ENCODE measurements at places on chromosomes 2 and 18.

DNA sequence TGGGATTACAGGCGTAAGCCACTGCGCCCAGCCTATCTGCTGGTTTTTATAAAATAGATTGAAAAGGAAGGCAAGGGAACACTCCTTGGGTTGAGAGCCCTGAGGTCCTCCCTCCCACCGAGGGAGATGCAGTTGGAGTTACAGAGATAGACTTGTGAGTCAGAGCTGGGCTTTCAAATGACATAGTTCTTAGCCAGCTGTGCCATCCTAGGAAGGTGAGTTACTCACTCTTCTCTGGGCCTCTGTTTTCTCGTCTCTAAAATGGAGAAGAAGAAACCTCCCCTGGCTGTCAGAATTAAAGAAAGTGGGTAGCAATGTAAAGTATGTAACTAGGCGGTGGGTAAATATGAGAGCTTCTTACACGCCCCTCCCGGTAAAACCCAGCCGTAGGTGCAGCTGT, 2.4 kb downstream of the LRRFIP1 start:
- no peak for DNase-seq

DNA sequence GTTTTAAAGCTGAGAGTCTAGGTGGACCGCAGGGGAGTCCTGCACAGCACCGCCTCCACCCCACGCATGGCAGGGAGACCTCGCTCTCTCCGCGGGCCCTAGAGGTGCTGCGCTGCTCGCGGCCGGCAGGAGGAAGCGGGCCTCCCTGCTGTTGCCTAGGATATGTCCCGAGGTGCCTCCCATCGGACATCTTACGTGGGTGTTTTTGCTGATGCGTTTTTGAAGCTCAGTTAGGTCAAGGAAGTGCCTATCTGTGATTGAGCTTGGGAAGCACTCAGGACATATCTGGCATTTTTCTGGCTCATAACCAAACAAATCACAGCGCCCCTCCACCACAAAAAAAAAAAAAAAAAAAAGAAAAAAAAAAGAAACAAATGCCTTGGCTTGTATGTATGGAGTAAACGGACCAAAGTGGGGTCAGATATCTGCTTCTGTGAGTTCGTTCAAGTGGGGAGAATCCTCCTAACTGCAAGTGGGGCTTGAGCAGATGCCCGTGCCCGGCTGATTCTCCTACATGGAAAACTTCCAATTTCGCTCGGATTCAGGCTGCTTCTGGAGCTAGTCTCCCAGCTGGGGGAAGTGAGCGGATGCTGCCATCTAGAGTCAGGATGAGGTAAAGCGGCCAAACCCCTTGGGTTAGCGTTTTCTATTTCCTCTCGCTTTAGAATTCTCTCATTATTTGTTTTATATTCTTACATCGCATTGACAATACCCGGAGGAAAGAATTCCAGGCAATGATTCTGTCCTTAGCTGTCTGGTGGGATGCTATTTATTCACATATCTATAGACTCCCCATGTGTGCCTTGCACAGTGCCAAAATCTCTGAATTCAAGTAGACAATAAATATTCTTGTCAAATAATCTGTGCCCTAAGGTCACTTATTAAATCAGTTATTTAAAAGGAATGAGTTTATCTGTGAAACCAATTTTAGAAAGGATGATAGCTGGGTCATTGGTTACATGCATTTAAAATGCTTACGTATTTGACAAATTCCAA, 95.3 kb downstream of the CD8B2 start:
- DNase-seq = peak; percentile 66

DNA sequence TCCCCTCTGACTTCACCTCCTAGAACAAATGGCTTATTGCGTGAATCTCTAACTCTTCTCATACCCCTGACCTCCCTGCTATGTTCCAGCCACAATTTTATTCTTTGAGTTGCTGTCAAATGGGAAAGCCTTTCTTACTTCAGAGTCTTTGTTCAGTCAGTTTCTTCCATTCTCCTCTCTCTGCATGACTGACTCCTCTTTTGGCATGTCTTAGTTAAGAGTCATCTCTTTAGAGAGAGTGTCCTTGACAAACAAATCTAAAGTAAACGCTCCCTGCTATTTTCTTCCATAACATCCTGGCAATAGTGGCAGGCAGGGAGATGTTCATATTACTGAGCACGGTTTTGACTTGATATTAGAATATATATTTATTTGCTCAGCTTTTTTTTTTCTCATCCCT, 170.7 kb upstream of the ERBB4 start:
- no peak for DNase-seq

GRCh38 chr2:96209011-96209728, 543 bp upstream of the STARD7 start:
- no peak for DNase-seq

DNA sequence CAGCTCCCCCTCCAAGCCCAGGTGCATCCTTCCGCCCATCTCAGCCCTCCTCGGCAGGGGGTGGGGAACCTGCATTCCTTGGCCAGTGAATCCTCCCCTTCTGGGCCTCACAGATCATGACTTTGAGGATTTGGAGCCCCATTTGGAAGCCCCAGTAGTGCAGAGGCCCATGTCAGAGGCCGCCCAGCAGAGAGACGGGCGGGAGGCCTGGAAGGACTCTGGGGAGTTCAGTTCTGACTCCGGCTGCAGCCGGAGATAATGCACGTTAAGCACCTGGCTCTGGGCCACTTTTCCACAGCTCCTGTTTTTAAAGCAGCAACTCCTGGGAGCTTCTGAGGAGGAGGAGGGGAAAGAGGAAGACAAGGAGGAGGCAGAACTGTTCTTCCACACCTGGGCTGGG, 14.9 kb downstream of the ATOH8 start:
- no peak for DNase-seq

GRCh38 chr2:221480163-221480562, 91.9 kb downstream of the EPHA4 start:
- DNase-seq = no peak

GRCh38 chr2:192585418-192585817, 390.7 kb upstream of the TMEFF2 start:
- no peak for DNase-seq

DNA sequence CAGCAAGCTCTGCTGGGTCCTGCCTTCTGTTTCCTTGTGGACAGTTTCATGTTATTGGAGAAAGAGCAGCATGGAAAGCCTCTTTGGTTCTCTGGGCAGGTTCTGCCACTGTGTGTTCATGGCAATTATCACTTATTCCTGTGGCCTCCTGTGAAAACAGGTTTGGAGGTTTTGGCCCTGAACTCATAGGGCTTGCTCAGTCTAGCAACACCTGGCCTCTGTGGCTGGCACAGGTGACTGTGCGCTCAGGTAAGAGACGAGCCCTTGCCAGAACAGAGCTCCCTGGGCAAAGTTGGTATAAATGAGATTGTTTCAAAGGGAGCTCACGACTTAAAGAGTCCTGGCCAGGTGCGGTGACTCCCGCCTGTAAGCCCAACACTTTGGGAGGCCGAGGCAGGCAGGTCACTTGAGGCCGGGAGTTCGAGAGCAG, 5.7 kb downstream of the CEP68 start:
- no peak for DNase-seq

DNA sequence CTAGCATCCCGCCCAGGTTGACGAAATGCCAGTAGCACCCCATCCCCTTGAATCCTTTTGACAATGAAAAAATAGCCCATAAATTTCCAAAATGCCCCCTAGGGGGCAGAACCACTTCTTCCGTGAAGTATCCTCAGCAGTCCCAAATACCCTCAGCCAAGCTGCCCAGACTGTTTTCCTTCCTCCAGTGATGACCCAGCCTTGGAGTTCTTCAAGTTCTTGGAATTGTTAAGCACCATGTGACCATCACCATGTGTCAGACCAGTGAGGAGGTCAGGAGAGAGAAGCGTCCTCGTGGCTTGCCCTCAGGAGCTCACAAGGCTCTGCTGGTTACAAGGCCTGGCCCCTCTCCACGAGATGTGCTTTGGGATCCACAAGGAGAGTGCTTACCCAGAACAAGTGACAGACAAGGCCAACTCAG, 1.4 kb upstream of the SLC23A3 start:
- no peak for DNase-seq

- DNase-seq = no peak
Measured at GRCh38 chr2:123791684-123792083, 233.4 kb upstream of the CNTNAP5 start.

DNA sequence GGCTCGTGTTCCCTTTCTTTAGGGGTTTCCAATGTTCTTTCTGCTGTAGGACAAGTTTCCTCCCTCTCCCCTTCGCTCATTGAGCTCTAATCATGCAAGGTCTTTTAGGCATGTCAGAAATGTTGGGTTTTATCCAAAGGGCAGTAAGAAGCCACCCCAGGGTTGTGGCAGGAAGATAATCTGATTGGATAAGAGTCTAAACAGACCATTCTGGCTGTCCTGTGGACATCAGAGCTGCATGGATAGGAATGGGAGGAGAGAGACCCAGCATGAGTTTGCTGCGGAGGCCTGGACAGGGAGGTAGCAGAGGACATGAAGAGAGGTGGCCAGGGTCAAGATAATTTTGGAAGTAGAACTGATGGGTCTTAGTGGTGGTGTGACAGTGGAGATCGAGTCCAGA, 88.2 kb downstream of the ACKR3 start:
- no peak for DNase-seq

- DNase-seq = no peak
Measured at GRCh38 chr2:119647440-119648169, 31.4 kb upstream of the TMEM177 start.

GRCh38 chr2:145332210-145332898, 812.4 kb upstream of the ZEB2 start:
- no peak for DNase-seq

DNA sequence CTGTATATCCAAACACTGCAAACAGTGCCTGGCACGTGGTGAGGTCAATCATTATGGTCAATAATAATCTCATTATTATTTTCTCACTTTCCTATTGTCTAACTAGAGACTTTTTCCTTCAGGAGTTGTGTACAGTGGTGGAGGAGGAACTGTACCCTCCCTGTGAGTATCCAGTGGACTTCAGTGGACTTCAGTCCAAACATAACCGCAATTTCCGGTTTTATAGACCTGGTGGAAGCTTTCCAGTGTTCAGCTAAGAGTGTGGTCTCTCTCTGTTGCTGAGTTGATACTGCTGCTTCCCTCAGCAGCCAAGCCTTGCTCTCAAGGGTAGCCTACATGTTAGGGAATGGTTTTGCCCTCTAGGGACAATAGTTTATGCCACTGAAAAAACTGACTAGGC, 447.1 kb downstream of the TMEM182 start:
- no peak for DNase-seq

DNA sequence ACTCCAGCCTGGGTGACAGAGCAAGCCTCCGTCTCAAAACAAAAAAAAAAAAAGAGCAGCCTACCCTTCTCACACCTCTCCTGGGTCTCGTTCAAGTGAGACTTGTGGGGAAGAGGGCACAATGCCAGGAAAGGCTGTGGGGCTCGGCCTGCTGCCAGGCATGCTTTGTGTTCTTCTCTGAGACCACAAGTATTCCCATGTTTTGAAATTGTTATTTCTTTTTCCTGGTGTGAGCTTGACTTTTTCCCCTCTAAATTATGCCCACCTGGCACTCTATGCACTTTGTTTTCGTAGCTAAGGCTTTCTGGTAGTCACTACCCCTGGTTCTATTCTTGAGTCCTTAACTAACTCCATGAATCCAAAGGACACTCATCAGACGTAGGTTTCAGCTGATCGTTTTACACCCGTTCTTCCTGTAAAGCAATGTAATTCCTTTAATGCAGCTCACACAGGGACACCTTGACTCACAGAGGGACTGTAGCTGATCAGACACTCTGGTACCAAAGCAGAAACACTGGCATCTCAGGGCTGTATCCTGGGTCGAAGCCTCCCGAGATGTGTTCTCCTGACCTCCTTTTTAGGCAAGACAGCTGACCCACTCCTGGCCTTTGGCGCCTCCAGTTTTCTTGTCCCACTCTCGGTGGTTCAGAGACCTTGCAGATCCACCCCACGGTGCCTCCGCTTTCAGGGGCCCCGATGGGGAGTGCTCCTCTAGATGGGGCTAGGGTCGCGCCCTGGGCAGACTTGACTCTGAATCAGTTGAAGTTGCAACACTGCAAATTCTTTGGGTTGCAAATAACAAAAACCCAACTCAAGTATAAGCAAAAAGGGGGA, 193.3 kb upstream of the AGAP1 start:
- no peak for DNase-seq

GRCh38 chr2:175806125-175806490, 196.0 kb downstream of the LNPK start:
- no peak for DNase-seq

DNA sequence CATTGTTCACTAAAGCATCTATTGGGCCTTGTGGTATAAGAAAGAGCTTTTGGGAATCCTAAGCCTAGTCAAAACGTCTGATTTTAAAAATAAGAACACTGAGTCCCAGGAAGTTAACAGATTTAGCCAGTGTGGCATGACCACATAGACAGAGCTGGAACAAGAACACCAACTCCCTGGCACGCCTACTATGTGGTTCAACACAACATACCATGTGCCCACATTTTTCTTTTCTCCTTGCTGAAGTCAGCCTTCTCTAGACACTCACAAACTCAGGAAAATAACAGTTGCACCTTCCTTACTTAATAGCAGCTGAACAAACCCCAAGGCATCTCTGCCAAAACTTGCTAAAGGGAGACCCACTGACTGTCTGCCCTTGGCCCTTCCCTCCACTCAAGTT, 124.8 kb downstream of the C1D start:
- no peak for DNase-seq

GRCh38 chr2:74646201-74646600, 1.9 kb downstream of the M1AP start:
- no peak for DNase-seq

DNA sequence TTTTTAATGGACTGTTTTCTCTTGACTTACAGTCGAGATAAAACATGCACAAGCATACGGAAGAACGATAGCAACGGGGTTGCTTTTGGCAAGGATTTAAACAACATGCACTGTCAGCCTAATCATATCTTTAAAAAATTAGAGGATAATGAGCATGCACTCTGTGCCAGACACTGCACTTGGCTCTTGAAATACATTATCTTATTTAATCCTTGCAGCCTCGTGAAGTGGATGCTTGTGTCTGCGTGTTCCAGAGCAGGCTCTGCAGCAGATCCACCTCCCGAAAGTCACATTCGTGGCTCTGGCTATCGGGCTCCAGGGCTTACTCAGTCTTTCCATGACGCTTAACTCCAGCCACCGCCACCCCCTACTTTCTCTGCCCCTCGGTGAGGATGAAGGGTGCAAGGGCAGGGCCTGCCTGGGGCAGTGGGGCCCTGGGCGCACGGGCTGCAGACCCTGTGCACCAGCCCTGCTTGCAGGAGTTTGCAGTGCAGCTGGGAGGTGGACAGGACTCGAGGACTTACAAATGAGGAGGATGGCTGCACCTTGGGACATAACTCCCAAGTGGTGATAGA, 61.7 kb downstream of the ACKR3 start:
- DNase-seq = no peak

GRCh38 chr2:10764896-10765295, 43.5 kb downstream of the ATP6V1C2 start:
- no peak for DNase-seq

DNA sequence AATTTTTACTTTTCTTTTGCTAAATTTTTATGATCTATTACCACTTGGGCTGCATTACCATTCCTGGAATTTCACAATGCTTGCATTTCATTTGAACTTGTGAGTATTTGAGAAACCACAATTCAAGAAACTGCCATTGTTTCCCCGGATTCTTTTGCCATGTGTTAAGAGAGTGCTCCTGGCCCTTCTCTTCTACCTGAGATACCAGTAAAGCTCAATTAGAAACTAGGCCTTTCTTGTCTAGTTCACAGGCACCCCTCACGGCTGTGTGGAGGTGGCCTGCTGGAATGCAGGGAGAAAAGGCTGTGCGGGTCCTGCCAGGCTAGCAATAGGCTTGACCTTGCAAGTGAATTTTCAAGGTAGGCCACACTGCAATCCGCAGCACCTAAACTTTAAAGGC, 40.8 kb downstream of the ZEB2 start:
- DNase-seq = no peak

Data from substantia nigra (tissue), 51 donors.